HEK293T (cell line): ENCODE measurements at places on chromosomes 6 and 20.

DNA sequence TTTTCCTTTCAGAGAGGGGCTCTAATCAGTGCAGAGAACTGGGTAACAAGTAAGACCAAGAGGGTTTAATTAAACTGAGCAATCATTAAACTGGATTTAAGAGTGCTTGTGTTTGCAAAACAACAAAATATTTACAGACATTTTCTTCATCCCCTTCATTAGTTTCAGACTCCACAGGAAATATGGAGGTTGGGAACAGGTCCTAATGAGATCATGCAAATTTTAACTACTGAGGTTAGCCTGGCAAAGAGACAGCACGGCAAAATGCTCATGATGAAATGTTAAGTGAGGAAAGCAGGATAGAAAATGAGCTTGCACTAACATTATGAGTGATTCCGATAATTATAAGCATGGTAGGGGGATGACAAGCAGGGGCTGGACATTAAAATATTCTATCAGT, 268.9 kb downstream of the PTPRT start:
- DNase-seq: no peak

DNA sequence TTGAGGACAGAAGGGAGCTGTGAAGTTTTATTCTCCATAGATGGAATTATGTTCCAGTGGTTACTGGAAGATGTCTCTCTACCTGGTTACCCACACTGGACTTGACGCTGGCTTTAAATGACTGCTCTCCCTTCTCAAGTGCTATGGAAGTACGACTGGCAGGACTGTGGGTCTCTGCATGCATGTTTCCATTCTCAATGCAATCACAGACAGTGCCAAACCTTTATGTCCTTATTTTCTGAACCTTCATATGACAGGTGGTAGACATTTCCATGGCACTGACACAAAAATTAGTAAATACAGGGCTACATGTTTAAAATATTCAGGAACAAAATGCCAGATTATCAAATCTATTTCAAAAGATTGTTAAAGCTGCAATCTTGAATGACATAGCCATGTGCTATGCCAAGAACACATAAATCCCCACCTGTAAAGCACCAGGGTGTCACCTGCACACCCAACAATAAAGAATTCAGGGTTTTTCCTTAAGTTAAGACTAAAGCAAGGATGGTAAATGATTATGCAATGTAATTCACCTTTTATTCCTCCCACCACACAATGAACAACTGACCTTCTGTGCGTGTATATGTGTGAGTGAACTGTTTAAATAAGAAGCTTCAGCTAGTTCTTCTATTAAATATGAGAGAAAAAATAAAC, 153.3 kb upstream of the ENPP5 start:
- DNase-seq: no peak

DNA sequence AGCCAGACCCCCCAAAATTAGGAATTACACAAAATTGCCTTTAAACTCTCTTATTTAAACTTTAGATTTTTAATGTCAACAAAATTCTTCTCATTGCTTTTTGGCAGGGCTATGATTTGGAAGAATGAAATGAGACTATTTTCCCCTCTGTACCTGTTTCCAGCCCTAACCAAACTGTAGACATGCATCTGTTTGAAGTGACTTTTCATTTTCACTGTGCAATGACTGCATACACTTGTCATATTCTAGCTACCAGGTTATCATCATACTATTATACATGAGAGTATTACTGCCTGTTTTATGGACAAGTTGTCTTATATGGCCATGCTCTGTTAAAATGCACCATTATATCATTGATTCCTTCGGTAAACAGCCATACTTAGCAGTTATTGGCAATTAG, 295.2 kb downstream of the TBC1D7 start:
- no peak for DNase-seq

DNA sequence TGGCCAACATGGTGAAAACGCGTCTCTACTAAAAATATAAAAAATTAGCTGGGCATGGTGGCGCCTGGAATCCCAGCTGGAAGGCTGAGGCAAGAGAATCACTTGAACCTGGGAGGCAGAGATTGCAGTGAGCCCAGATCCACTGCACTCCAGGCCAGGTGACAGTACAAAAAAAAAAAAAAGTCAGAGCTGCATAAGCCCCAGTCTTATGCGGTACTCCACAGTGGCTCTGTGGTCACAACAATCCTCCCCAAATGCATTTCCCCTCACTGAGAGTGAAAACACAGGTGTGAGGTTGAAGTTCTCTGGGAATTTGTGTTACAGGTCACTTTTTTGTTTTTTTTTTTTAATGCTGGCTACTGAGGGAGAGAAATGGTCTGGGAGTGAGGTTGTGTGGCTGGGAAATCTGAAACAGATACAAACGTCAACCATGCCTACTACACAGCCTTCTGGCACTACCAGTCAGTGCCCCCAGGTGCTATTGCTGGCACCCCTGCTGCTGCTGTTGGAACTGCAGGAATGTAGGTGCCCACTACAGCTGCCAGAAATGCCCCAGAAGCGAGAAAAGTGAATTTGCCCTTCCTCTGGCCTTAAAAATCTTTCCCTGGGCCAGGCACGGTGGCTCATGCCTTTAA, 5.7 kb downstream of the MRPS26 start:
- no peak for DNase-seq
